Mucosa of descending colon (tissue), 3 donors: ENCODE measurements at places on chromosomes 2 and 18.

DNA sequence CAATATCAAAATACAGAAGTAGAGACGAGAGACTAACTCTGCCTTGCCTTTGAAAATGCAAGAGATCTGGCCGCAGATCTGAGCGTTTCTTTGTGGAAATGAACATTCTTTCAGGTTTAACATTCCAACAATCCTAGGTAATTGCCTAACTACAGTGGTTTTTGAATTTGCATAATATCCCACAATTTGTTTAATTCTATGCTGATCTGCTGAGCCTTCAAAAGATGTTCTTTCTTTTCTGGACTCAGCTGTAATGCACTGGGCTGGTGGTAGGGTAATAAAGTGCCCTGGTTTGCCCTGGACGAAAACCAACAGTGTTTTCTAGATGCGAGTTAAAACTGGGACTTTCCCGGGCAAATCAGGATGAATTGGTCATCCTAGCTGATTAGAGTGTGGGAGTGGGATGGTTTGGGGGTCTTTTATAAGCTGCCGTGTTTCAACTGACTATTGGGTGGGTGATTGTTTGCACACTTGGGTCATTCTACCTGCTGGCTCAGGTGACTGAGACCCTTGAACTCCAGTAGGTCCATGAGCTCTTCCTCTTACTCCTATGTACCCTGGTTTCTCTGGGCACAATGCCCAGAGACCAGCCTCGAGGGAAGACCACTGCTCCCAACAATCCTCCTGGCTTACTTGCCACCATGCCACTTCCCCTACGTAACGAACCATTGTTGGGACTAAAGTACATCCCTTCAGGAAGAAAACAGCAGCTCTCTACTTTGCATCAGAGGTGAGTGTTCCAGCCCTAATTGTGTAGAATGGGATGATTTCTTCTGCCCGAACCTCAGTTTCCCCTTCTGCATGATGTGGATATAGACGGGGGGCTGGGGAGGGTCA lies 3.4 kb upstream of the PAX8 start:
- DNase-seq, result no peak

DNA sequence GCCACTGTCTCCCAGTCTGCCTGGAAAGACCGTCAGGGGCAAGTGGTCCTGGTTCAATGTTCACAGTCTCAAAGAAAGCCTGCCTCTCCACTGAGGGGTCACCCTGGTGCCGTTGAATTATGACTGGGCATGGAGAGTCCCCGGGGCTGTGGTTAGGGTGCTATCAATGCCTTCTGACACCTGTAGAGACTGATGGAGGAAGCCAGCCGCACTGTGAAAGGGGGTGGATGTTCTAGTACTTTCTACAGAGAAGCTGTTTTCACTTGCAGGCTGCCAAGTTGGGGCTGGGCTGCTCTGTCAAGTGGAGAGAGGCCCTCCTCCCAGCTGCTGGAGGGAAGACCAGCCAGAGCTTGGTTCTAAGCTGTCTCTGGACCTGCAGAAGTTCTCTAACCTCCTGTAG lies 80.5 kb downstream of the BCL2L11 start:
- no peak for DNase-seq

DNA sequence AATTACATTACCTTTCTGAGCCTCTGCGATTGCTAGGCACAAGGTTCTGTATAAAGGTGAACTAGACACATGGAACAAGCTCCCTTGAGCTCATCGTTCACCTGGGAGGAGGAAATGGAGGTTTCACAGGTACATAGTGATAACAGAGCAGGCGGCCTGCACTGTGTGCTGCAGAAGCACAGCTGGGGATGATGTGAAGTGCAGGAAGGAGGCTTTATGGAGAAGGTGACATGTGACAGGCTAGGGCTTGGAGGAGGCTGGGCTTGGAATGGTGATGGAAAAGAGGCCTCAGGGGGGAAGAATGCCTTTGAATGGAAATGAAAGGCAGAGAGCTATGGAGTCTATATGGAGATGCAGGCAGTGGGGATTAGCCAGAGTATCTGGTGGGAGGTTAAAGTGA lies 22.9 kb downstream of the MARCHF4 start:
- no peak for DNase-seq

GRCh38 chr2:69753659-69754363 lies 11.9 kb downstream of the ANXA4 start:
- no peak for DNase-seq
